Stimulated activated CD8-positive, alpha-beta memory T cell treated with anti-CD3 and anti-CD28 coated beads, Interleukin-2, amount 100 ng/mL, for 1 hour (primary cell): ENCODE measurements at places on chromosomes 2 and 18.

DNA sequence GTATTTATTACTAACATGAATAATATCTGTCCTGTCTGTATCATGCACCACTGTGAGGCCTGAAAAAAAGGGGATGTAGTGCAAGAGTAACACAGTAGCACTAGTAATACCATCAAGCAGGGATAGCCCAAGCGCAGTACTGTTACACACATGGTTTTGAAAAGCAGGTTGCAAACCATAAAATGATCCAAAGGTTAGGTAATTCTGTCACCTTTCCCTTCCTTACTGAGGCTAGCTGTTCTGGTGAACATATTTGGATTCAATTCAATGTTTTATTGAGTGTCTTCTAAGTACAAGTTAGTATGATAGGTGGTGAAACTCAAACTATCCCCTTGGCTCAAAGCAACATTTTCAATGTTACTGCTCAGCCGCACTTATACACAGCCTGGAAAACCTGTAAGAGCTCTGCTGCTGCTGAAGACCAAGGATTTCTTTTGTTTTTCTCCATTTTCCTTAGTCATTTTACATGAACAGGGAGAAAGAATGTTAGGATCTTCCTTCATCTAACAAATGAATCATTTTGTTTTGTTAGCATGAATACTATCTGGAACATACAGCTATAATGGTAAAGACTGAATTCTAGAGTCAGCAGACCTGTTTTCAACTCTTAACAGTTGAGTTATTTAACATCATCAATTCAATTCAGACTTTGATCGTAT, 102.5 kb upstream of the ITPRID2 start:
- DNase-seq = no peak

DNA sequence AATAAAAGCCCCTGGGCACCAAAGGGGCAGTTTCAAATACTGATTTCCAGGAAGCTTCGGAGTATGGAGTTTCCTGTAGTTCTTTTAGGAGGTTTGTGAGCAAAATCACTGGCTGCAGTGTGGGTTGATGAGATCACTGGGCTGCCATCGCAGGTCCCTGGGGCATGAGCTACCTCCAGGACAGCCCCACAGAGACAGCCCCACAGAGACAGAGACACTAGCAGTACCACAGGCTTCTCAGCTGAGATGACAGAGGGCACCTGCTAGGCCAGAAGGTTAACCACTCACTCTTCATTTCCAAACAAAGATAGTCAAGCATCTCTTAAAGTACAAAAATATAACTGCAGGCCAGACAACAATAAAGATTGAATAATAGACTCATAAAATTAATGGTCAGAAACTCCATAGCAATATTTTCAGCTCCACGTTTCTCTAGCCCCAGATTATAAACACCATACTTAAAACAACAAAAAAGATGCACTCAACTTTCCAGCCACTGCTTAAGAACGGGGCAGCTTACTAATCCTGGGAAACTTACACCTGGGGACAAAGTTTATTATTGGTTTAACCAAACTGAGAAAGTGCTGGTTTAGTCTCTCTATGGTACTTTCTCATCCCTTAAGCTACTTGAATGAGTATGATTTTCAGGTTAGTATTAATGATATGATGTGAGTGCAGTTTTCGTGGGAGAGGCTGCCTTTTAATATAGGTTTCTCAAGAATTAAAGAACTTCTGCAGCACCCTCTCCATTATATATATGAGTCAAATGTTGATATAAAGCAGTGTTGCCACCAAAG, 11.6 kb downstream of the AFF3 start:
- no peak for DNase-seq

DNA sequence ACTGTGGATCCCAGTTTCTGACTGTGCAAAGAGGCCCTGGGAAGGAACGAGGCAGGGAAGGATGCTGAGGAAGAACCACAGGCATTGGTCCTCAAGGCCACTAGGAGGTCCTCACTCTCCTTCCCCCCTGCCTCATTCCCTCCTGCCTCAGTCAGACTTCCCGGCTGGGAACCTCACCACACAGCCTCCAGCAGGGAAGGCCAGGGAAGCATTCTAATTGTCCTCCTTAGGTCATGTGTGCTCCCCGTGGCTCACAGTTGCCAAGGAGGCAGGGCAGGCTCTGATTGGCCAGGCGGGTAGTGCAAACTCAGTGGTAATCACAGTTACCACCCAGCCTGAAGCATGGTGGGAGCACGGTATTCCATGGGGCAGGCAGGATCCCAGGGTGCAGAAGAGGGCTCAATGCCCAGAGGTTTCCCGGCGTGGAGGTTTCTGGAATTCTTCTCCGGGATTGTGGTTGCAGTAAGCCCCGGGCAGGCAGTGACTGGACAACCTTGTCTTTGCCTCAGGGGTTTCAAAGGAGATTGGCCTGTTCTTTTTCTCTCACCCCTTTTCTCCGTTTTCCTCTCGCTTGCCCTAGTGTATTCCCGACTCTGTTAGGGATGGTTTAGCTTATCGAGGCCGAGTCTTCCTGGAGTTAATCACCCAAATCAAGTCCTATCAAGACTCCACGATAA, 27.1 kb downstream of the FER1L5 start:
- DNase-seq = no peak

DNA sequence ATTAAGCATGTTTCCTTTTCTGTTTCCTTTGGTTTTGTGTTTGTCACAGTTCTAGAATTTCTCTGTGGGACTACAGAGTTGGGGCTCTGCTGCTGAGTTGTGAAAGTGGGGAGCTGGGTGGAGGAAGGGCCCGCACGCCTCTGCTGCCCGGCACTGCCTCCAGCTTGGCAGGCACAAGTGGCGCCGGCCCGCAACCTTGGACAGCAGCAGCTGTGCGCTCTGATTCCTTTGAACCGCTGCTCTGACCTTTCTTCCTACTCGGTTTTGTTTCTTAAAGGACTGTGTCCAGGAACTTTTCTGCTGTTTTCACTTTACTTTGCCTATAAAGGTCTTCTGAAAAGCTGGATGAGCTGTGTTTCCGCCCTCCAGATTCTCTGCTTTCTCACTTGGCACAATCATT, 137.6 kb upstream of the ALPP start:
- DNase-seq = no peak

- no peak for DNase-seq
These were observed 2.4 kb upstream of the RNF144A start for GRCh38 chr2:6914828-6915227.

DNA sequence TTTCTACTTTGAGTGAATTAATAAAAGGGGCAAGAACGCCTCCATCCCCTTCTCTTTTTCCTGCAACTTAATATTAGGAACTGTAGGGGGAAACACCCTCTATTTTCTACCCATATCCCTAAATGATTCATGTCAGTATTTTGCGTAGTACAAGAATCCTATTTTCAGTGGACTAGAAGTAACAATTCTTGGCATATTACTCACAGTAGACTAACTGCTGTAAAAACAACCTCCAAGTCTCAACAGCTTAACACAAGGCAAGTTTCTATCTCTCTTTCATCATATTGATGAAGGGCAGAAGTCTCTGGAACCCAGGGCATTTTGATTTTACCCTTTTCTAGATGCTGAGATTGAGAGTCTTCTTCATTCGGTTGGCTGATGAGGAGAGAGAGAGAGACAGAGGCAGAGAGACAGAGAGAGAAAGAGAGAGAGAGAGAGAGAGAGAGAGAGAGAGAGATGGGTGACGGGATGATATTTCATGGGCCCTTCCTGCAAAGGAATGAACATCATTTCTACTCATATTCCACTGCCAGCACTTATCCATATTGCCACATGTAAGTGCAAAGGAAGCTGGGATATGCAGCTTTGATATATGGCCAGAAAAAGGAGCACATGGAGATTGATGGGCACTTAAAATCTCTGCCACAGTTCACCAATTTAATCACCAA, 481.6 kb downstream of the LPIN1 start:
- DNase-seq = no peak

DNA sequence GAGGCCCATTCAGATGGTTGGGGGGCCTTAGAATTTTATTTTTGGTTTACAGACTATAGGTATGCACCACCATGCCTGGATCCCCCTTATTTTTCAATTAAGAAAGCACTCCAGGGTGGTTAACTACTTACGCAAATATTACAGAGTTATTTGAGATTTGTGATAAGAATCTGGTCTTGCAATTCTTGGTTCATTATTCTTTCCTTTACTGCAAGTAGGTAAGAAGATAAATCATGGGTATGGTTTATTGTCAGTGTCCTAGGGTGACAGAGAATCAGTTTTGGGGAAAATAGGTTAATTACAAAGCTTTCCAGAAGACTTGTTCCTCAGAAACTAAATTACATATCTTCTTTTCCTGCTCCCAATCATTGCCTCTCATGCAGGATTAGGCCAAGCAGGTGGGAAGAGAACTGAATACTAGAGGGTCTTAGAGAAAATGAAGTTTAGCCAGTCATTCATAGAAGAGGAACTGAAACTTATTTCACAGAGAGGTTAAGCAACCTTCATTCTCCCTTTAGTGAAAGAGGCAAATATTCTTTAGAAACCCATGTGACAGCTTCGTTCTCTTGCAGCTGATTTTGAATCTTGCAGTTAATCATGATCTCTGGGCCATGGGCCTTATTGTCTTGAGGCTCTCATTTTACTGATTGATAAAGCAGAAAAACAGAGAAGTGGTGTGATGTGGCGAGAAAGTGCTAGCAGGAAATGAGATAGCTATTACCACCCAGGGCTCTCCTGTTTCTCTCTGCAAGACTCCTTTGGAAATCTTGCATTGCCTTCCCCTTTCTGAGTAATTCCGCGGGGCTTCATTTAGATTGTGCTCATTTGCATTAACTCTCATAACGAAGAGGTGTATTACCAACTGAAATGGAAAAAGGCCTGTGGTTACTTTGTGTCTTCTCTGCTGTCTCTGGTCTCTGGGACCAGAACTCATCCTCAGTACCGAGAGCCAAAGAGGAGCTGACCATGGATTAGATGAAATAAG, 44.8 kb upstream of the ARHGAP25 start:
- DNase-seq = no peak

- no peak for DNase-seq
These were observed 4.9 kb downstream of the QPCT start for GRCh38 chr2:37349231-37349860.

DNA sequence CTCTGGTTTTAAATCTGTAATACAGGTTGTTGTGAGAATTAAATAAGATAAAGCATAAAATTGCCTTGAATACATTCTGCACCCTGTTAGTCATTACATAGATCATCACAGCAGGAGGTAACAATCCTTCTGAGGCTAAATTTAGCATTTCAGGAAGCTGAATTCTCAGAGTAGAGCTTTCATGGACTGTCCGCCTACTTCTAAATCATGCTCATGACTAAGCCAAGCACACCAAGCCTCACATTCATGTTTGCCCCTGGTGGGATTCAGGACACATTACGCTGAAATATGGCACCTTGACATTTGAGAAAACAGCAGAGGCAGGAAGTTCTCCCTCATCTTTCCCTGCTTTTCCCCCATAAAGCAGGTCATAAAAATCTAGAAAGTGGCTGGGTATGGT, 16.6 kb upstream of the PIK3C3 start:
- no peak for DNase-seq

- DNase-seq = no peak
These were observed 154.2 kb upstream of the ZEB2 start for GRCh38 chr2:144674071-144674470.

DNA sequence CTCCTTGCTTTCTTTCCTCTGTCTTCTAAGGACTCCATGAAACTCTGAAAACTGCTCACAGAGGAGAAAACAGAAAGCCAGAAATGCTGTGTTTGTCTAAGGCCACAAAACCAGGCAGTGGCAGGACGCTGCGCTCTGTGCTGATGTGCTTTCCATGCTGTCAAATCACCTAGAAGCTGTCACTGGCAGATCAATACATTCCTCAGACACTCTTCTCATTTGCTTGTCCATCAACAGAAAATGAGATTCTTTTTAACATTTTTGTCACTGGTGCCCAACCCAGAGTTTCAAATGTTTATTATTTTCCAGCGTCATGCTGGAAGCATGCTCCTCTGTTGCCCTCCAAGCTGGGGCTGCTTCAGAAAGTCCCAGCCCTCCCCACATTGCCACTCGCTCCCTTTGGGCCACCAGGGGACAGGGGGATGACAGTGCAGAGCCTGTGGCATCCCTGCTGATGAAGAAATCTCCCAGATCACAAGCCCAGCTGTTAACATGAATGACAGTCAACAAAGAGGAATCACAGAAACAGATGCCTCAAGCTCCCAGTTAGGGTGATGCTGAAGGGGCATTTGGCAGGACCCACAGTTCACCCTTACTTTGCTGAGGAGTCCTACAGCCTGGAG, 117.5 kb upstream of the MEIS1 start:
- DNase-seq = no peak

GRCh38 chr2:70115646-70116442, 28.6 kb downstream of the PCBP1 start:
- no peak for DNase-seq

DNA sequence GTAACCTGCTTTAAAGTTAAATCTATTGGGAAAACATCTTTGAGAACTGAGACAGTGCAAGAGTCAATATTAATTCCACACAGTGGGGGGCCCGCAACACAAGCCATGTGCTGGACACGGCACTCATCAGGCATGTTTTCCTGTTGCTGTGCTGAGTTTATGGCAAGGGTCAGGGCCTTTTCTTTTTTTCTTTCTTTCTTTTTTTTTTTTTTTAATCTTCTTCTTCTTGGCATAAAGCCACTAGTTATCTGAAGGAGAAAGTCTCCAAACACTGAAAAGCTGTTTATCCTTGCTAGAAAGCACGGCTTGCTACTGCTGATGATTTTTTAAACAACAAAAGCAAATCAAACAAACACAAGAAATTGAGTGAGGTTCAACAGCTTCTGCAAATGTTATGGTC, 252.1 kb downstream of the ZNF521 start:
- DNase-seq = no peak

GRCh38 chr2:241228860-241229516, 40.5 kb downstream of the ANO7 start:
- DNase-seq = no peak

DNA sequence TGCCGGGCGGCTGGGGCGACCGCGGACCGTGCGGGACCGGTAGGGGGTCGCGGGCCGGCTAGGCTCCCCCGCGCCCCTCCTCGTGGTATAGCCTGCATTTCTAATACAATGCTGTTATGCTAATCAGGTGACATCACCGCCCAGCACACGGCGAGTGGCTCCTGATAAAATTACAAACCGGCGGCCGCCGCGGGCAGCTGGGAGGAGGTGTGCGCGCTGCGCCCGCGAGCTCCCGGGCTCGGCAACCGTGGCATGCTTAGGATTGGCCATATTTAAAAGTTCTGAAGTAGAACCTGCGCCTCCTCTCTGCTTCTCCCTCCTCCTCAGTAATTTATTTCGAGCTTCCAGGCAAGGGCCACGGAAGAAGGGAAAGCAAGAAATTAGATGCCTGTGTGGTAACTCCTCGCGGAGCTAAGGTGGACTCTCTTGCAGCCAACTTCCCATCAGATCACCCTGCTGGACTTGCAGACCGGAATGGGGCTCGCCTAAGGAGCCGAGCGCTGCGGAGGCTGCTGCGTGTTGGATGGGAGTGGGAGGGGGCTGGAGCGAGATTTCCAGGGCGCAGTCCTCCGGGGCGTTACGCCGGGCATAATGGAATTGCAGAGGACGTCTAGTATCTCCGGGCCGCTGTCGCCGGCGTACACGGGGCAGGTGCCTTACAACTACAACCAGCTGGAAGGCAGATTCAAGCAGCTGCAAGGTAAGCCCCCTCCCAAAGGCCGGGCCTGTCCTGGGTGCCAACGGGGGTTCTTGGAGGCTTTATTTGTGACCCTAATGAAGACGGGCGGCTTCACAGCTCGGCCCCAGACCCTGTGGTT, 102.3 kb downstream of the SPTBN1 start:
- no peak for DNase-seq
